ENCODE measurements at places on chromosomes 3 and 15.

DNA sequence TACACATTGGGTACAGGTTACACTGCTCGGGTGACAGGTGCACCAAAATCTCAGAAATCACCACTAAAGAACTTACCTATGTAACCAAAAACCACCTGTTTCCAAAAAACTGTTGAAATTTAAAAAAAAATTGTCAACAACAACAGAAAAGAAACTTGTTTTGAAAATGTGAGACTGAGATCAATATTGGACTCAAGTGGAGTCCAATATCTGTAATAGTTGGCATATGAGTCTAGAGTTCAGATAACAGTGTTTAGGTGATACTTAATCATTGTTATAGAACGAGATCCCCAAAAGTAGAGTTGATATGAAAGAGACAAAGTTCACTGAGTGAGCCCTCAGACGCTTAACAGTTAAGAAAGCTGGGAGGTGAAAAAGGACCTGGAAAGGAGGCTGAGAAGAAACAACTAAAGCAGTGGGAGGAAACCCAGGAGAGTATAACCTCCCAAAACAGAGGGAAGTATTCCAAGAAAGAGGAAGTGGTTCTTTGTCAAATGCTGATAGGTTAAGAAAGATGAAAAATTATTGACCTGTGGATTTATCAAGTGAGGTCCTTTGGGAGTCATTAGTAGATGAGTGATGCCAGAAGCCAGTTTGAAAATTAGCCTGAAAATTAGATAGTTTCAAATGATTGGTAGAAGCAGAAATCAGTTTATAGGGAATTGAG, 388.6 kb upstream of the DPH6 start:
- DNase-seq, result no peak

- no peak for DNase-seq
Measured at GRCh38 chr3:188389711-188390342, 235.9 kb downstream of the LPP start.

DNA sequence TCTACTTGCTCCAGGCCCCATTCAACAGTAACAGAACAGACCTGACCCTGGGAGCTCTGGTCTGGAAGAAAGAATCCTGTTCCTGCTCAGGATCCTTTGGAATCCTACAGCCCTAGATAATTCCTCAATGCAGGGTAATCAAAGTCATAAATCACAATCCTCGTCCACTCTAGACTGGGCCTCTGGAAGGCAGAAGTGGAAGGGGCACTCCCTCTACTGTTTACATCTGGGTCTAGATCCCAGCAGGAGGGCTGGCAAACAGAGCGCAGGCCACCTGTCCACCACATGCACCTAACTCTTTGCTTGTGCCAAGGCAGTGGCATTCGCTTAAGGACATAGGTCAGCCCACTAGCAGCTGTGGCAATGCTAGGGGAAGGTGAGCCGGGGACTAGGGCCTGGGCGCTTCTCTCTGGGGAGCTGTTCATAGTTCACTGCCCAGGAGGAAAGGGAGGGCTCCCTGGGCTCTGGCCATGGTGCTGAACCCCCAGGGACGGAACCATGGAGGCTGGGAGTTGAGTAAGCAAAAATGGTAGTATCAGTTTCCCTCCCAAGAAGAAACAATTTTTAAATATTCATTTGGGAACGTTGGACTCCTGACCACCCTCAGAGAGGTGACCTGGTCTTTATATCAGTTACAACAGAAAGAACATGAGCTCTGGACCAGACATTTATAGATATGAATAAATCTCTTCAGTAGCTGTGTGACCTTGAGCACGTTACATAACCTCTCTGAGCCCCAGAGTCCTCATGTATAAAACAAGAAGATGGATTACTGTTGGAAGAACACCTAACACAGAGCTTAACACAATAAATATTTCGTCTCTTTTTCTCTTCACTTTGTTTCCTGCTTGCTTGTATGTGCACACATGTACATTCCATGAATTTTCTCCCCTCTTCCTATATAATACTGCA, 90.2 kb downstream of the NTRK3 start:
- DNase-seq, result peak; percentile 48

DNA sequence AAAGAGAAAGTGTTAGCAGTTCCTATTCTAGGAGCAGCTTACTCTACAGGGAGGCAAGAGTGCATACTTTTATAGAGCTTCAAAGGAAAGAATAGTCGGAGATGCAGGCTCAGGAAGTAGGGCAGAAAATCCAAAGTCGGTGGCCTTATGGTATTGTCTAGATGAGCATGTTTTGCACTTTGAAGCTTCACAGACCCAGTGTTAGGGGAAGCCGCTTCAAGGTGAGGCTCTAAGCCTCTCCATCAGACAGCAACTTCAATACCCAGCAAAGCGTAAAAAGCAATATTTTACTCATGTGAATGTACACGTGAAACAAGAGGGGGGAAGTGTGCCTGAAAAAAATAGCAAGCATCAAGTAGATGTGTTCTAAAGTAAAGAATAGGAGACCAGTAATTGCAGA, 125.6 kb upstream of the RASGRP1 start:
- DNase-seq, result no peak

- DNase-seq, result no peak
Measured at GRCh38 chr15:66178531-66178910, 75.0 kb downstream of the MEGF11 start.

GRCh38 chr3:152350776-152351175, 82.0 kb downstream of the MBNL1 start:
- DNase-seq, result no peak

- DNase-seq, result no peak
Measured at GRCh38 chr15:31372635-31373091, 46.0 kb downstream of the KLF13 start.

DNA sequence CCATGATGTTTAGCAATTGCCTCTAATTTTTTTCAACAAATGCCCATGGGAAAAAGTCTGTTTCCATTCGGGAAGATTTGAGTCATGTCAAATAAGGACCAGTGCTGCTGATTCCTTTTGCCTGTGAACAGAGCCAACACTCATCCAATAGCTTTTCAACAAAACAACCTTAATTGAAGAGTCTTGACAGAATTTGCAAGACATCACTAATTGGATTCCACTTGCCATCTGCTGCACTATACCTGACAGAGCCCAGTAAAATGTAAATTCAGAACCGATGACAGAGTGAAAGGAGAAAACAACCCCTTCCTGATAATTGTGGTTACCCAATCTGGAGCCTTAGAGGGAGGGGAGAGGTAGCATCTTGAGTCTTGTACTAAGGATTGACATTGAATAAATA, 426.7 kb downstream of the AGBL1 start:
- DNase-seq, result no peak

DNA sequence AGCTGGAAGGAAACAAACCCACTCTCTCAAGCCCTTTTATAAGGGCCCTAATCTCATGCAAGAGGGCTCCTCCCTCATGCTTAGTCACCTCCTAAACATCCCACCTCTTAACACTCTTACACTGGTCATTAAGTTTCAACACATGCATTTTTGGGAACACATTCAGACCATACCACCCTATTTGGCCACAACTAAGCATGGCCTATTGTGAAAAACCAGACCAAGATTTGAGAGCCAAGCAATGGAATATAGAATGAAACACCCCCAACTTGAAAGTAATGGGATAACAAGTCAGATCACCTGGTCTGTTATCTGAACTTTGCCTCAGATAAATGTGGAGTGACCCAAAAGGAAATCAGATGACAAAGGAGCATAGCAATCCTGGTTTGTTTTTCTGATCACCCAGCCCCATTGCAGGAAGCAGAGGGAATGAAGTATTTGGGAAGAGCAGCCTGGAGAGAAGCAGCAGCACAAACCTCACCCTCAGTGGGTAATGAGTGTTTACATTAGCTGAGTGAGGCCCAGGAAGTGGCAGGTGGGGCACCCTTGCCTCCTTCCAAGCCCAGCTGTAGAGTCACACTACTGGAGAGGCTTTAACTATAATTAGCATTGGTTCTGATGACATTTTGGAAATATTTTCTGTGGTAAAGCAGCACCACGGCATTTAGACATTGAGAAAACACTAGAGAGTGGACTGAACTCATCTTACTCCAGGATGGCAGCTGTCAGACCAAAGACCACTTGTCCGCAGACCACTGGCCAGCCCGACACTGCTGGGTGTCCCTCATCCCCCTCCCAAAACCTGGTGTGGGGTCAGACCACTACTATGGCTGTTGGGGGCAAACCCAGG, 48.8 kb upstream of the PRTG start:
- DNase-seq, result no peak

GRCh38 chr3:25727316-25727715, 55.9 kb downstream of the NGLY1 start:
- peak; percentile 20 for DNase-seq

GRCh38 chr3:128285042-128285966, 132.0 kb downstream of the EEFSEC start:
- no peak for DNase-seq

DNA sequence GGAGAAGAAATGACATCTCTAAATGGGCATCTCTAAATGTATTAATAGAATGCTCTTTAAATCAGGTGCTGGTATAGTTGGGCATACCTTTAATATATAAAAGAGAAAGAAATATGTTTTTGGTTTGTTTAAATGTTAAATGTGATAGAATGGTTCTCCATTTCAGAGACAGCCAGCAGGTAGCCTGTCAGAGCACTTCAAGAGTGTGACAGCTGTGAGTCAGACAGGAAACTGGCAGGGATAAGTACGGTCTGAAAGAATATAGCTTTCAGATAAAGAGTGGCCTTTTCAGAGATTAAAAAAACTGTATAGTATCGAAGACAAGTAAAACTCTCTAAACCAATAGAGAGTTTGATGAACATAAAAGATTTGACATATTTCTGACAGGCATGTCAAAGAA, 654.1 kb downstream of the IGSF11 start:
- no peak for DNase-seq

GRCh38 chr3:158711886-158712285, 20.4 kb downstream of the RARRES1 start:
- no peak for DNase-seq

DNA sequence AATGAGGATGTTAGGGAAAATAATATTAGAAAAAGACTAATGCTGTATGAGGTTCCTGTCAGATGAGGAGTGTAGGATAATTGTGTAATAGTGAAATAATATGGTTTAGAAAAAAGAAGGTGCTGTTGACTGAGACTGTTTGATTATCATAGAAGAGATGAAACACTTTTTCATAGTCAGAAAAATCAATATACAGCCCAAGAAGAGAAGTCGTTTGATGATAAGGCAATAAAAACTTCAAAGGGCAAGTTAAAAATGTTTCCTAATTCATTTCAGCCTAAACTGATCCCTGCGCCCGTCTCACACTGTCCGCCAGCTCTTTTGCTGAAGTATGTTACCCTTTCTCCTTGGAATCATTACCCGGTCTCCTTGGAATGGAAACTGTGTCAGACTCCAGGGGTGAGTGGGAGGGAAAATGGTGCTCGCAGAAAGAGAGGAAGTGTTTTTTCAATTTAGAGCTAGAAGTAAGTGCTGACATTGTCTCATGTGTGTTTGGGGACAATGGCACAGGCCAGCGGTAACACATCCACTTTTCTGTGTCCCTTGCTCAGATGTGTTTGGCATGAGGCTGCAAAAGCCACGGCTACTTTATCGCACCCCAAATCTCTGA, 23.6 kb downstream of the DUT start:
- DNase-seq, result no peak

DNA sequence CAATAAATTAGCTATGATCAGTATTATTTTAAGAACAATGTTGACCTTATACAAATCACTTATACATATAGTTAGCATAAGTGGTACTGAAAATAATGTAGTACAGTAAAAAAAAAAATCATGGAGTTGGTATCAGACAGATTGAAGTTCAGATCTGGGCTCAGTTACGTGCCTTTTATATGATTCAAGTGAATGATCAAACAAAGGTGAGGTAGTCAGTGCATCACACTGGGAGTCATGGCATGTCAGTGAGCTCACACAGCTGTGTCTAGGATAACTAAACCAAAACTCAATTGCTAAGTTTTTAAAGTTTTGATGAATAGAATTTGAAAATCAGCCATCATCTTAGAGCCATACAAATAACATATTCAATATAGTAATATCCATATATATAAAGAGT, 11.2 kb upstream of the CCR8 start:
- no peak for DNase-seq

DNA sequence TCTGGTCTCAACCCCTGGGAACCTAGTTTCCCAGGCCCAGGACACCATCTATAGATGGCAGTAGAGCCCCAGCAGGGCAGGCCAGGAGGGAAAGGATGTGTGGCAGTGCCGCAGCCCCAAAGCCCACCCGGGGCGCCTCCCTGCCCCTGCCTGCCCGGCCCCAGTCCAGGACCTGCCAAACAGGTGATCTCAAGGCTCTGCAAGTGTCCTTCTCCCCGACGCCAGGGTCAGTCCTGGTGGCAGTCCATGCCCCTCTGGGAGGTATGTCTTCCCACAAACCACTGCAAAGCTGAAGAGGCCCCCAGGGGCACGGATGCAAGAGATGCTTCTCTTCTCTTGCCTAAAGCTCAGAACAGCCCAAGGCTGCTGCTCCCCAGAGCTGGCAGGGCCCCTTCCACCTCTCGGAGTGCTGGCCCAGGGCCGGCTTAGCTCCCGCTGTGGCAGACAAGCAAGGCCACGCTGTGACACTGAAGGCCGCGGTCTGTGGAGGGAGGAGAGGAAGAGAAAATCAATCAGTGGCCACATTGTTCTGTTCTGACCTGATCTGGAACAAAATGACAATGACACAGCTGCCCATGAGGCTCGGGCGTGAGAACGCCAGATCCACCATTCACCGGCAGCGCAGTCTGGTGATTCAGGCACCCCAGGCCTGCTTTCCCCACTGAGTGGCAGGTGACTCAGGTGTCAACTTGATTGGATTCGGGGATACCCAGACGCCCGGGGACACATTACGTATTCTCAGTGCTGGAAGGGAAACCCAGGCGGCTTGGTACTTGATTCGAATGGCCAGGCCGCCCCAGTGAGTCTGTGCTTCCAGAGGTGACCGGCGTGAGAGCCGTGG, 34.0 kb downstream of the KLHL25 start:
- DNase-seq, result no peak

- no peak for DNase-seq
Measured at GRCh38 chr15:81311752-81312464, 12.0 kb downstream of the STARD5 start.

DNA sequence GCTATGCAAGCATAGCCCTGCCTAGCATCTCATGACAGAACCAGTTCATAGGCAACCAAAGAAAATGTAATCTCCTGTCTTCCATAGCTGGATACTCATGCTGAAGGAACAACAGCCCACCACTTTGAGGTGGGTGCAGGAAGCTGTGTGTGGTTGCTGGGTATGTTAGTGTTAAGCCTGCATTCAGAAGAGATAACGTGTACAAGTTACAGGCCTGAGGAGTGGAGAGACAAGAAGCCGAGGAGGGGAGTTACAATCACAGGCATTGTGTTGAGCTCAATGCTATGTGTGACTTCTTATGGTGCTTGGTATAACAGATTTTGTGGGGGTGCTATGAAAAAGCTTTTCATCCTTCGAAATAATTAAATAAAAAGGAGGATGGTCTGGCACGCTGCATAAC, 42.8 kb upstream of the SECISBP2L start:
- no peak for DNase-seq

- DNase-seq, result no peak
Measured at GRCh38 chr3:138935863-138936740, 10.8 kb downstream of the FOXL2 start.

DNA sequence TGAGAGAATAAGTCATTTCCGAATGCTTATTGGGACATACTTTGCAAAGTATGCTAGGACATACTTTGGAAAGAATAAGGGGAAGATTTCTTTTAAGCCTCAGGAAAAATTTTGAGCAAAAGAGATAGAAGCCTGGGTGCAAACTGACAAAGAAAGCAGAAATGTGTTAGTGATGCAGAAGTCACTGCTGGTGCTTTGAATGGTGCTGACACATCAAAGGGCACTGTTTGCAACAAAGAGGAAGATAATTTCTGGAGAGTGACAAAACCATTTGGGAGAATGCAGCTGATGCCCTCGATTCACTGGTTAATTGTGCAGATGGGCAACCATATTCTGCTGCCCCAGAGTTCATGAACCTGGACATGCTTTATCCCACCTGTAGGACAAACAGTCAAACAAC, 11.0 kb upstream of the RAP2B start:
- DNase-seq, result no peak

GRCh38 chr3:57583544-57583943, 13.6 kb downstream of the ARF4 start:
- no peak for DNase-seq
